ENCODE measurements at places on chromosomes 1 and 21. TPM values are rescaled to one million over a fixed set of nuclear protein-coding genes. Genes with fewer than 3 reads are reported as not detected.

Gene KIF21B
- 11.0 TPM for total RNA-seq

Gene KRTAP19-3
- not detected for total RNA-seq

Gene SLC26A9
- not detected for total RNA-seq

Gene F13B
- not detected for total RNA-seq

Gene CLDN14
- total RNA-seq, result 0.37 TPM

Gene KRTAP12-2
- not detected for total RNA-seq

Gene MX2
- 3.8 TPM for total RNA-seq

Gene MATN1
- not detected for total RNA-seq

Gene ATP6V1G3
- not detected for total RNA-seq

Gene S100A16
- 231 TPM for total RNA-seq

Gene TDRD5
- total RNA-seq, result 1.9 TPM

Gene SLAMF8
- 1.2 TPM for total RNA-seq

Gene PBX1
- 56.2 TPM for total RNA-seq

Gene TAF1A
- 4.6 TPM for total RNA-seq

Gene HTR6
- total RNA-seq, result not detected

Gene FCAMR
- total RNA-seq, result 0.53 TPM

Gene MGST3
- 366 TPM for total RNA-seq

Gene VCAM1
- 6.6 TPM for total RNA-seq

Gene HOOK1
- 55.6 TPM for total RNA-seq

Gene JAM2
- total RNA-seq, result 8.7 TPM

Gene NLRP3
- 2.7 TPM for total RNA-seq

Gene KRTAP7-1
- total RNA-seq, result not detected

Gene KAZN
- 14.2 TPM for total RNA-seq

Gene CYYR1
- 4.4 TPM for total RNA-seq

Gene ACOT11
- total RNA-seq, result 59.7 TPM

Gene RGS1
- 11.0 TPM for total RNA-seq

Gene MMEL1
- 11.5 TPM for total RNA-seq

Gene SLAMF1
- total RNA-seq, result 2.0 TPM
